RPMI8226 (cell line): ENCODE measurements at places on chromosomes 7 and 10.
A peak's percentile ranks its signal among the peaks of the same experiment; 100 is the strongest.

DNA sequence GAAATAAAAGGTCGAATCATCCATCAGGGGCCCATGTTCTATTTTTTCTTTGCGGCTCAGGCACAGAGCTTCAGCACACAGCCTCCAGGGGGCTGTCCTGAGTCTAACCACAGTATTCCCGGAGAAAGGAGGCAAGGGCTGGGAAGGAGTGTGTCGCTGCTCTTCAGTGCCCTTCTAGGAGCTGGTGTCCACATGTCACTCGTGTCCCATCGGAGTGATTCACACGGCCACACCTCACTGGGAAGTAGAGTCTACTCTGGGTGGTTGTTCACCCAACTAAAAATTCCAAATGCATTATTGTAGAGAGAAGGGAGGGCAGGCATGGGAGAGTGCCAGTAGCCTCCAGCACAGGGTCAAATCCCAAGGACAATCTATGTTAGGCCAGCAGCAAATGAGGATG lies 114.8 kb upstream of the LANCL2 start:
- no peak for DNase-seq

DNA sequence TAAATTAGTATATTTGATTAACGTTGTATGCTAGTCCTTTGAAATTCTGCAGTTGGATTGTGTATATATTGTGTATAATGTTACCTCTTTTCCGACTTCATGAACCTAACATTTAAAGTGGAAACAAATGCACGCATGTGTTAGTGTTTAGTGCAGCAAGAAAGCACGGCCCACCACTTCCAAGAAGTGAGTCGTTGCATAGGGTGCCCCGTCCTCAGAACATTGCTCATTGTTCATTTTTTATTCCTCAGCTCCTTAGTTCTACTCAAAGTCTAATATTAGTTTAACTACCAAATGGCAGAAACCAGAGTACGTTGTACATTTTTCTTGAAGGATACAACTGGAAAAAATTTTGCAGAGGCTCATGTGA lies 407.6 kb downstream of the AUTS2 start:
- DNase-seq = no peak

- DNase-seq = no peak
These were observed 108.7 kb downstream of the PLCE1 start for GRCh38 chr10:94102436-94102835.

GRCh38 chr10:102508506-102508905 lies 4.7 kb downstream of the SUFU start:
- DNase-seq = no peak

DNA sequence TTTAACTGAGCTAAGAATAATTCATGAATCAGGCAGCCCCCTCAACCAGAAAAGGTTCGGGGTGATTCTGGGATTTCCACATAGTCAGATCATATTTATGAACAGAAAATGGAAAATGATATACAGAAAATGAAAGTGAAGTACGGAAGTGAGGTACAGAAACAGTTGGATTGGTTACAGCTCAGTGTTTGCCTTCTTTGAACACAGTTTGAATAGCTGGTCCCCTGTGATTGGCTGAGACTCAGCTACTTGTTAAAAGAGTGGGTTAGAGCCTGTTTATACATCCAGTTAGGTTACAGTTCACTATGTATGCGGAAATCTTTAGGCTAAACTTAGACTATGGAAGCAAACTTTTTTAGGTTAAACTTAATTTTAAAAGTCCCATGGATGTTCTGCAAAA lies 511.7 kb downstream of the PLXDC2 start:
- no peak for DNase-seq

DNA sequence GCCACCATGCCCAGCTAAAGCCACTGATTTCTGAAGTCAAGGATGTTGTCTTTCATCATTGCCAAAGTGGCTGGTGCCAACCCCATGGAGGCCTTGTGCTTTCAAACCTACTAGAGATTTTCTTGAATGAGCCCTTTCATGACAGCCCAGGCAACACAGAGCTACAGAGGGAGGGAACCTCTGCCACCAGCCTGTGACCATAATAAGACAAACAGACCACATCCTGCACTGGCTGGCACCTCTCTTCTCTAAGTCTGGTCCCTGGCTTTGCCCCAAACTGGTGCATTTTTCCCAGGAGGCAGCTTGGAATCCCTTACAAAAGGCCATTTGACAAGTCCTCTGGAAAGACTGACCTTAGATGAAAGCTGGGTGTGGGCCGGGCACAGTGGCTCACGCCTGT lies 348.8 kb downstream of the GALNT17 start:
- DNase-seq = no peak

DNA sequence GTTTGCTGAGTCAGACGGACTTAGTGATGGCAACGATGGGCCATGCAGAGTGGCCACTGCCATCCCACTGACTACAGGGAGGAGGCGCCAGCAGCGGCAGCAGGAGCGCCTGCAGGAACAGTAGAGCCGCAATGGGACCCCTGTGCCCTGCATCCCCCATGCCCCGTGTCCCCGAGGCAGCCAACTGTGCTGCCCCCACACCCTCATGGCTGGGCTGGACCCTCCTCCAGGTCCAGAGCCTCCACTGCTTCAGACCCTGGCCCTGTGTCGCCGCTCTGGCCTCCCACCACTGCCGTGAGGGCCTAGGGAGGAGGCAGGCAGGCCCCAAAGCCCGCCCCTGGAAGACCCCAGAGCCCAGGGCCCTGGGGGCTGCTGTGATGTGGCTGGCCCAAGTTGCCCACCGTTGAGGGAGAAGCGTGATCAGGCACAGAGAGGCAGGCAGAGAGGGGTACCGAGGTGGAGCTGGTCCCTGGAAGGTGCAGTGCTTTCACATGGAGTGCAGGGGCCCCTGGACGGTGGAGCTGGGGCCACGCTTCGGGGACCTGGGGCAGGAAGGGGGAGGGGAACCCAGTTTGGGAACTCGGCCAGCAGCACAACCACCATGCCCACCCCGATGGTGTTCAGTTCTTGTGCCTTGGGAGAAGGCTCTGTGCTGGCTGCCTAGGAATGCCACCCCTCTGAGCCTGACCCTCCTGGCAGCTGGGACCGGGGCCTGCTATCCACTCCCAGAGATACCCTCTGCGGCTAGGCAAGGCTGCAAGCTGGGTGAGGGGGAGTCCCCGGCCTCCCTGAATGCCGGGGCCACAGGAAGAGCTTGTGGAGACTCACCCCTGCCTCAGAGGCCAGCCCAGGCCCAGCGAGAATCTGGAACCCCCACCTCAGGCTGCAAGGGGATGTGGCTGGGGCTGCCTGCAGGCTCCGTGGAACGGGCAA lies 32.6 kb downstream of the DKK1 start:
- no peak for DNase-seq

GRCh38 chr7:136998495-136998894 lies 130.0 kb downstream of the CHRM2 start:
- no peak for DNase-seq

DNA sequence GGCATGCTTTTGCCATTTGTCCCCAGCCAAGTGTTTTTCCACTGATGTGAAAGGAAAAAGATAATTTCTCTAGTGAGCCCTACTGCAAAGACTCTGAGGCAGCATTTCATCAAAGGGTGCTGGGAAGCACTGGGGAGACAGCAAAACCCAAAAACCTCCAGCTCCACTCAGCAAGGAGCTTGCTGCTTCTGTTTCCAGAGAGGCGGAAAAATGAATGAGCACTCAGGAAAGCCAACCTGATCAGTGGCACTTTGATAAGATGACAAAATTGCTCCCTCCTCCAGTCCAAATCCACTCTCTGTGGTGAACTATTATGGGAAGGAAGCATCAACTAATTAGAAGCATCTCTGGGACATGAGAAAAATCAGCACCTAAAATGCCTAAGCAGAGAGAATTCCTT lies 68.2 kb downstream of the ATXN7L1 start:
- no peak for DNase-seq

DNA sequence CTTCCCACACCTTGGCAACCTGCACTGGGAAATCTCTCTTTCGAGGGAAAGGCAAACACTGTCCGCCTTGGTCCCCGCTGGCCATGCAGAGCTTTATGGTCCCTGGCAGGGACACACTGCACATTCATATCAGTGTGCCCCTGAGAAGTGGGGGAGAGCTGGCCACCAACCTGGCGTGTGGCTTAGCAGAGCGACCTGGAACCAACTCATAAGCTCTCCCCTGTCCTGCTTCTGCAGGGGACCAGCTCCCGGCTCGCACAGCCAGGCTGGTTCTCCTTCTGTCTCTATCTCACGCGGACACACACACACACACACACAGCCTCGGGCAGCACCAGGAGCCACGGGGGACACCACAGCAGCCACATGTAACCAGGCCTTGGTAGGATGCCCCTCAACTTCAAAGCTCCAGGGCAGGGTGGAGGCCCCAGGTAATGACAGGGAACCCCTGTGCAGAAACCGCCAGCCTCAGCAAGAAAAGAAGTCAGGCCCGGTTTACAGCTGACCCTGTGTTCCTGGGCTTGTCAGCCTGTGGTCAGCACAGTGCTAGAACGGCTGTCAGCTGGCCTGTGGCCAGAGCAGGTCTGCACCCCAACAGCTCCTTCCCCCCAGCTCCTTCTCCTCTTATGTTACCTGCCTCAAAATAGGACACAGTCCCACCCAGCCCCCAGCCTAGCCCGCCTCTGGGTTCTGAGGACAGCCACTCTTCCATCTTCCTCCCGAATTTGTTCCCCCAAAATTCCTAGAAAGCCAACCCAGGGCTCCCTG lies 69.3 kb downstream of the OAT start:
- DNase-seq = peak; percentile 43

DNA sequence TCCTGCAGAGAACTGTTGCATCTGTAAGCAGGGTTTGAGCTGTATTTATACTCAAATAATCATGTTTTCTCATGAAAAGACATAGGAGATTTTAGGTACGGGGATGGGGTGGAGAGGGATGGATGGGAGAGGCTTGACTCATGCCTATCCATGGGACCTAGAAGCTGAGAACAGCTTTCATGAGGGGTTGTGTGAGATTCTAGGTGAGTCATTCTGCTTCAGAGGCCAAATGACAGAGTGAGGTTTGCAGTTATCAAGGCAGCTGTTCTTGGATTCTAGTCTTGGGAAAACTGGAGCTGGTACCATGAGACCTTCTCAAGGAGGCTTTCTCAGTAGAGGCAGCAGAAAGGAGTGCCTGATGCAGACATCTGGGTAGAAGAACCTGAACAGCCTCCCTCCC lies 746.9 kb downstream of the TYW1 start:
- no peak for DNase-seq

DNA sequence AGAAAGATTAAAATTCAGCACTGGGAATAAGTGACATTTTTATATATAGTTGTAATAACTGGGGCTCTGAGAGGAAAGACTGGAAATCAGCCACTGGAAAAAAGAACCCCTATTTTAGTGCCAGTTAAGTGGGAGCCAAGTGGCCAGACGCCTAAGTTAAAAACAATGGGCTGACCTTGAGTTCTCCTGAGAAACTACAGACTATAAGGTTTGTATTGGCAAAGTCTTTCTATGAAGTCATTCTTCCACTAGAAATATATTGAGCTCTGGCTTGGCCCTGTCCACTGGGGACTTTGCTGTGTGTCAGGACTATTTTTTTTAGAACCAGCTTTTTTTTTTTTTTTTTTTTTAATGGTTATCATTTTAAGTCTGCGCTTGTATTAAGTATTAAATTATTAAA lies 210.6 kb upstream of the FZD8 start:
- no peak for DNase-seq

DNA sequence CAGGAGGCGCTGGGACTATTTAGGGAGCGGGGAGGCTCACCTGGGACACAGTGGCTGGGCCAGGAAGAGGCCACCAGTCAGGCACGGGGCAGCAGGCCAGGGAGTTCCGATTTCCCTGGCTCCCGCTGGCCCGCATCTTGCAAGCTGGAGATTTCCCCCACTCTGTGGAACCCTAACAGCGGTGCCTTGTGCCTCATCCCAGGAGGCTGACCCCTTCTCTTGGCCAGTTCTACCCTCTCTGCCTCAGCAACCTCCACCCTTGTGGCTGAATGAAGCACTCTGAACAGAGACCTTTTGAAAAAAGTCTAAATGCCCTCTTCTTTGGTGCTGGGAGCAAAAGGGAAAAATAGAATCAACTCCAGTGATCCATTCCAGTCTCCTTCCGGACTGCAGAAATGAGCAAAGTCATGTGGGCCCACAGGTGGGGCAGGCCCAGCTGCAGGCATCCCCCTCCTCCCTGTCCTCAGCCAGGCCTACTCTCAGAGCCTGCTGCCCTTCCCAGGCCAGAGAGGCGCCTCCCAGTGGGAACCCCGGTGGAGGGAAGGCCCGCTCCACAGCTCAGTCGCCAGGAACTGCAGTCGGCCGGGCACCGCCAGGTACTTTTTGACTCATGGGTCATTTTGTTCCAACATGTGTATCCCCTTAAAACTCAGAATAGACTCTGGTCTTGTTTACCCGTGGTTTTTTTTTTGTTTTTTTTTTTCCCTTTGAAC lies 155.5 kb downstream of the ZNF248 start:
- DNase-seq = no peak

GRCh38 chr10:60170250-60170649 lies 219.4 kb downstream of the ANK3 start:
- DNase-seq = no peak

DNA sequence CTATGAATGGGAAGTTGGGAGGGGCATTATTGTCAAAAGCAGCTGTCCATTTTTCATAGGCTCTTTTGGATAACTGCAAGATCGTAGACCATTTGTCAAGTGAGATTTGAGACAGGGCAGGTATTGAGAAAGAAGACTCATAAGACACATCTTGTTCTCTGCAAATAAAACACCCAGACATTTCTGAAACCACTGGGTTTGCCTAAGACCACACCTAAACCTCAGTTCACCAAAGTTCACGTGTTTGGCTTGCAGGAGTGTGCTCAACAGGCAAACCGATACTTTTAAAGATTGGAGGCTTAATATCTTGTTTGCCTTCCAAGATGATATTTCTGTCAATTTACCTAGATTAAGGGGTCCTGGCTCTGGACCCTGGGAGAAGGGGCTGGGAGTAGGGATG lies 628.4 kb downstream of the CALN1 start:
- DNase-seq = no peak

- DNase-seq = no peak
These were observed 752.3 kb downstream of the SUGCT start for GRCh38 chr7:40887099-40887498.

DNA sequence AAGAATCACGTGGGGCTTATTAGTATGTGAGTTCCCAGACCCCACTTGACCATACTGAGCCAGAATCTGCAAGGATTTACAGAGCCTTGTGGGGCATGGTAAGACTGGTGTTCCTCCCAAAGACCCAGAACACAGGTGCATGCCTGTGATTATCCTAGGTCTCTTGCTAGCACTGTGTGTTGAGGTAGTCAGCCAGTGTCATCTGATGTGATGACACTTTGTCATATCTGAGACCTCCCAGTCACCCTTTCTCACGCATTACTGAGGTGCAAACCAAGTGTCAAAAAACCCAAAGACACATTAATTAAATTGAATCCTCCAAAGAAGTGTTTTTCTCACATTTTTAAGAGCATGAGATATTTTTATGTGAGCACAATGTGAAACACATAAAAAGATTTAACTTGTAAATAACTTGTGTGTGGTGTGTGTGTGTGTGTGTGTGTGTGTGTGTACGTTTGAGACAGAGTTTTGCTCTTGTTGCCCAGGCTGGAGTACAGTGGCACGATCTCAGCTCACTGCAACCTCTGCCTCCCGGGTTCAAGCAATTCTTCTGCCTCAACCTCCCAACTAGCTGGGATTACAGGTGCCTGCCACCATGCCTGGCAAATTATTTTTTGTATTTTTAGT lies 162.0 kb upstream of the PRPS1L1 start:
- DNase-seq = no peak
